Esophagus squamous epithelium (tissue), 5 donors: ENCODE measurements at places on chromosomes 1 and 21. TPM values are rescaled to one million over a fixed set of nuclear protein-coding genes. Genes with fewer than 3 reads are reported as not detected.

DNA sequence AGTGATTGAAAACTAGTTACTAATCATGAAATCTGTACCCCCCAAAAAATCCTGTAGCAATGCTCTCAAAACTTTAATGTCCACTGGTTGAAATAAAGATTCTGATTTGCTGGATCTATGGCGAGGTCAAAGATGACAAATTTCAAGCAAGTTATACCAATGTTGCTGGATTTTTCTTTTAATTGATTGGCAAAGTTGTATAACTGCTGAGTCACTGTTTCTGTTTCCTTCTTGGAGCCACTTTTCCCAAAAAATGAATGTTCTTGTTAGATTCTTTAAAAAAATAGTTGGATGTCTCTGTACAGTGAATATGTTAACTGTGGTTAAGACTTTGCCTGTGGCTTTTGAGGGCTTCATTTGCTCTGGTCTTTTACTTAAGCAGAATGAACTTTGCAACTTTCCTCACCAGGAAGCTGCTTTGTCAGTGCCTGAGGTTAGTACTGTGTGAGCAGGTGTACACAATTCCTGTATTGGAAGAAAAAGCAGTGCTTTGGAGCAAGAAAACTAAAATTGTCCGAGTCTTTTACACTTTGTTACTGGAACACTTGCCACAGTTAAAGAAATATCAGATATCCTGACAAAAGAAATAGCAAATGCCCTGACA is 1211.9 kb downstream of the MRPL39 start:
- H3K36me3 ChIP-seq = no peaks in the 10 kb centered on the region
- no peak overlapping the region for H3K27ac ChIP-seq
- no peak for DNase-seq
- peaks cover 3% of the 10 kb centered on the region for H3K27me3 ChIP-seq
- no peaks in the 10 kb centered on the region for H3K4me1 ChIP-seq

- DNase-seq = no peak
- H3K4me1 ChIP-seq = peaks cover 40% of the 10 kb centered on the region
- H3K4me3 ChIP-seq = no peak overlapping the region
- H3K27me3 ChIP-seq = no peaks in the 10 kb centered on the region
These were observed 57.6 kb downstream of the LDLRAD2 start for GRCh38 chr1:21869620-21870121.

GRCh38 chr1:54241364-54241763 is 41.4 kb downstream of the MRPL37 start:
- no peak overlapping the region for H3K27ac ChIP-seq
- peaks cover 97% of the 10 kb centered on the region for H3K36me3 ChIP-seq
- no peaks in the 10 kb centered on the region for H3K27me3 ChIP-seq
- no peak overlapping the region for H3K4me3 ChIP-seq
- H3K4me1 ChIP-seq = no peaks in the 10 kb centered on the region

- no peak overlapping the region for H3K27ac ChIP-seq
- H3K27me3 ChIP-seq = no peaks in the 10 kb centered on the region
- H3K4me1 ChIP-seq = no peaks in the 10 kb centered on the region
- DNase-seq = no peak
- H3K4me3 ChIP-seq = no peak overlapping the region
These were observed 200.4 kb downstream of the LYPLAL1 start for GRCh38 chr1:219374046-219374566.

DNA sequence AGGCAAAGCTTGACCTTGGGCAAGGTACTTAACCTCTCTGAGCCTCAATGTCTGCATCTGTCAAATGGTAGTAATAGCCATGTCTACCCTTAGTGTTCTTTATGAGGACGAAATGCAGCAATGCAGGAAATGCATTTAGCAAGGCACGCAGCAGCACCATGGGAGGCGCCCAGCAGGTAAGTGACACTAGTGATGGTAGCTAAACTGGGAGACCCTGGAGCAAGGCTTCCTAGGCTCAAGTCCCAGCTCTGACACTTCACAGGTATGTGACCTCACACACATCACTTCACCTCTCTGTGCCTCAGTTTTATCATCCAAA is 289.0 kb downstream of the RRAGC start:
- H3K27ac ChIP-seq = no peak overlapping the region
- no peaks in the 10 kb centered on the region for H3K36me3 ChIP-seq
- DNase-seq = no peak
- H3K4me3 ChIP-seq = no peak overlapping the region
- H3K4me1 ChIP-seq = peaks cover 18% of the 10 kb centered on the region

GRCh38 chr1:81424061-81424460 is 376.7 kb upstream of the ADGRL2 start:
- no peaks in the 10 kb centered on the region for H3K27me3 ChIP-seq
- no peaks in the 10 kb centered on the region for H3K36me3 ChIP-seq
- no peak overlapping the region for H3K27ac ChIP-seq
- no peak for DNase-seq

DNA sequence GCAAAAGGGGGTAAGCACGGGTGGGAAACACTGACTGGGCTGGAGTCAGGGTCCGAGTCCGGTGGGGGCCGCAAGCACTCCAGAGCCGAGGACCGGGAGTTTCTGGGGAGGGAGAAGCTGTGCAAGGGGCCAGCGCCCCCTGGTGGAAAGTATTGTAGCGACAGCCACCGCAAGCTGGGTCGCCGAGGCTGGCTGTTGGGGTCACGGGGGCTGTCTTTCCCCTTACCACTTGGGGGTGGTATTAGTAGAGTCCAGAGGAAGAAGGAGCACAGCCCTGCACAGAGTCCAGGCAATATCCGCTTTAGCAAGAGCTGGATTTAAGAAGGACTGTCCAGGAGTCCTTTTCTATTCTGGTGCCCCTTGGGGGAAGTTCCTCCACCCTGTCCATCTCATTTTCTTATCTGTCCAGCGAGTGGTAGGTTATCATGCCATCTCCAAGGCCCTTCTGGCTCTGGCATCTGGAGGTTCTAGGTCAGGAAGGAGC is 17.9 kb upstream of the ETV3 start:
- no peak overlapping the region for H3K27ac ChIP-seq
- no peak for DNase-seq
- H3K27me3 ChIP-seq = no peaks in the 10 kb centered on the region
- H3K4me3 ChIP-seq = no peak overlapping the region
- no peaks in the 10 kb centered on the region for H3K36me3 ChIP-seq

- DNase-seq = no peak
- no peak overlapping the region for H3K4me3 ChIP-seq
- no peaks in the 10 kb centered on the region for H3K36me3 ChIP-seq
- no peak overlapping the region for H3K27ac ChIP-seq
- peaks cover 6% of the 10 kb centered on the region for H3K4me1 ChIP-seq
These were observed 19.8 kb upstream of the FAM110D start for GRCh38 chr1:26138974-26139558.

GRCh38 chr1:48803474-48803873 is 26.8 kb upstream of the BEND5 start:
- DNase-seq = no peak
- no peak overlapping the region for H3K27ac ChIP-seq
- peaks cover 9% of the 10 kb centered on the region for H3K4me1 ChIP-seq

GRCh38 chr1:183604815-183605214 is 14.6 kb upstream of the NCF2 start:
- no peaks in the 10 kb centered on the region for H3K4me1 ChIP-seq
- H3K4me3 ChIP-seq = no peak overlapping the region
- H3K27me3 ChIP-seq = no peaks in the 10 kb centered on the region
- no peaks in the 10 kb centered on the region for H3K36me3 ChIP-seq
- no peak overlapping the region for H3K27ac ChIP-seq
- DNase-seq = no peak

DNA sequence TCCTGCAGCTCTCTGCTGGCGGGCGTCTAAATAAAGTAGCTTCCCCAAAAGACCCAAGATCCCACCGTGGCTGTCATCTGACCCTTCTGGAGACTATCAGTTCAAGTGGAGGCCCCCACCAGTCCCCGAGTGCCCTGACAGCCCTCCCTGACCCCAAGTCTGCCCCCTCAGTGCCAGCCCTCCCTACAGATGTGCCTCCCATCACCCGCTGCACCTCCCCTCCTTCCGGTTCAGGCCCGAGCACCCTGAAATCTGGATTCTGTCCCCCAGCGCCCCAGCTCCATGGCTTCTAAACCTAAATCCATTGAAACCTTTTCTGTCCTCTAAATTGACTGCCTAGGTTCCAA is 595 bp downstream of the IL10RB start:
- H3K27ac ChIP-seq = peak overlapping the region; percentile 91
- H3K27me3 ChIP-seq = no peaks in the 10 kb centered on the region
- no peaks in the 10 kb centered on the region for H3K36me3 ChIP-seq
- peaks cover 13% of the 10 kb centered on the region for H3K4me1 ChIP-seq

GRCh38 chr1:248838357-248839167 is 538 bp downstream of the ZNF672 start:
- H3K4me3 ChIP-seq = peak overlapping the region; percentile 98
- peak; percentile 53 for DNase-seq
- no peaks in the 10 kb centered on the region for H3K27me3 ChIP-seq
- peaks cover 55% of the 10 kb centered on the region for H3K4me1 ChIP-seq
- H3K27ac ChIP-seq = peak overlapping the region; percentile 100
- no peaks in the 10 kb centered on the region for H3K36me3 ChIP-seq

DNA sequence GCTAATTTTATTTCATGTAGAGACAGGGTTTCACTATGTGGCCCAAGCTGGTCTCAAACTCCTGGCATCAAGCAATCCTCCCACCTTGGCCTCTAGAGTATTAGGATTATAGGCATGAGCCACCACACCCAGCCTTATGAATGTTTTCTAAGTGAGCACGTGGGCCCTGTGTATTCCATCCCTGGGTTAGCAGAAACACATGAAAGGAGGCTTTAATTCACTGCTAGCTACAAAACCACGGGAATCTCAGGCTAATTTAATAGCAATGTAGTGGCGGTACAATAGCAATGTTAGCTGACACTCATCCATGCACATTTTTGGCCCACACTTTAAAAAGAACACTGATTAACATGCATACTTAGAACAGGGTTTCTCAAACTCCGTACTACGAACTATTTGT is 32.0 kb downstream of the VTCN1 start:
- no peak for DNase-seq
- no peak overlapping the region for H3K4me3 ChIP-seq
- H3K27me3 ChIP-seq = no peaks in the 10 kb centered on the region
- no peaks in the 10 kb centered on the region for H3K4me1 ChIP-seq

- no peaks in the 10 kb centered on the region for H3K27me3 ChIP-seq
- no peaks in the 10 kb centered on the region for H3K36me3 ChIP-seq
- no peak for DNase-seq
- peaks cover 58% of the 10 kb centered on the region for H3K4me1 ChIP-seq
- no peak overlapping the region for H3K4me3 ChIP-seq
These were observed 25.2 kb upstream of the EPS8L3 start for GRCh38 chr1:109788695-109789521.

DNA sequence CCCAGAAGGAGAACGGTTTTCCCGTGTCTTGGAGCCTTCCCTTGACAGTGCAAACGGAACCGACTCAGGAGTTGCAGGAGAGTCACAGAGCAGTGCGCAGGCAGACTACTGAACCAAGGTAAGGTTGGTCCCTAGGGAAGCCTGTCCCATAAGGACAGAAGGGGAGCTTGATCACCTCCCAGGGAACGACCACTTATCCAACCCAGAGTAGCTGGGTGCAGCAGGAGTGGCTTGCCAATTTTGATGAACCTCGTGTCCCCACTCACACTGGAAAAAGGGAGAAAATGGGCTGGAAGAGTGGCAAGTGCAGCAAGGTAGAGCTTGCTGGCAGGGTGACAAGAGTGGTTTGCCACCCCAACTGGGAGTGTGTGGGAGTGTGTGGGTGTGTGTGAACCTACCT is 95.1 kb downstream of the LIPI start:
- DNase-seq = no peak
- no peaks in the 10 kb centered on the region for H3K27me3 ChIP-seq
- H3K4me3 ChIP-seq = no peak overlapping the region
- H3K27ac ChIP-seq = no peak overlapping the region
- no peaks in the 10 kb centered on the region for H3K36me3 ChIP-seq

- peaks cover 68% of the 10 kb centered on the region for H3K36me3 ChIP-seq
- no peak overlapping the region for H3K4me3 ChIP-seq
- no peak for DNase-seq
- no peaks in the 10 kb centered on the region for H3K4me1 ChIP-seq
- H3K27me3 ChIP-seq = no peaks in the 10 kb centered on the region
- no peak overlapping the region for H3K27ac ChIP-seq
These were observed 15.8 kb downstream of the PANK4 start for GRCh38 chr1:2510366-2511155.

GRCh38 chr1:221459558-221459957 is 282.3 kb downstream of the DUSP10 start:
- no peak overlapping the region for H3K4me3 ChIP-seq
- no peaks in the 10 kb centered on the region for H3K4me1 ChIP-seq
- no peak for DNase-seq
- no peaks in the 10 kb centered on the region for H3K36me3 ChIP-seq

DNA sequence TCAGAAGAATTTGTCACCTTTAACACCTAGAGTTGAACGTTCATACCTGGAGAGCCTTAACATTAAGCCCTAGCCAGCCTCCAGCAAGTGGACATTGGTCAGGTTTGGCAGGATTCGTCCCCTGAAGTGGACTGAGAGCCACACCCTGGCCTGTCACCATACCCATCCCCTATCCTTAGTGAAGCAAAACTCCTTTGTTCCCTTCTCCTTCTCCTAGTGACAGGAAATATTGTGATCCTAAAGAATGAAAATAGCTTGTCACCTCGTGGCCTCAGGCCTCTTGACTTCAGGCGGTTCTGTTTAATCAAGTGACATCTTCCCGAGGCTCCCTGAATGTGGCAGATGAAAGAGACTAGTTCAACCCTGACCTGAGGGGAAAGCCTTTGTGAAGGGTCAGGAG is 52.3 kb downstream of the UBE4B start:
- no peak for DNase-seq
- no peak overlapping the region for H3K27ac ChIP-seq
- H3K4me1 ChIP-seq = no peaks in the 10 kb centered on the region
- no peaks in the 10 kb centered on the region for H3K36me3 ChIP-seq

- no peaks in the 10 kb centered on the region for H3K27me3 ChIP-seq
- H3K4me1 ChIP-seq = peaks cover 4% of the 10 kb centered on the region
- H3K4me3 ChIP-seq = no peak overlapping the region
- no peak overlapping the region for H3K27ac ChIP-seq
- H3K36me3 ChIP-seq = no peaks in the 10 kb centered on the region
- no peak for DNase-seq
These were observed 140.2 kb upstream of the SGIP1 start for GRCh38 chr1:66393586-66394287.

- peaks cover 36% of the 10 kb centered on the region for H3K4me1 ChIP-seq
- DNase-seq = no peak
- H3K36me3 ChIP-seq = no peaks in the 10 kb centered on the region
- no peaks in the 10 kb centered on the region for H3K27me3 ChIP-seq
- H3K27ac ChIP-seq = peak overlapping the region; percentile 100
These were observed 1.7 kb downstream of the DCAF8 start for GRCh38 chr1:160260406-160261382.

- H3K4me3 ChIP-seq = no peak overlapping the region
- DNase-seq = no peak
- no peaks in the 10 kb centered on the region for H3K27me3 ChIP-seq
These were observed 466.3 kb downstream of the LMO4 start for GRCh38 chr1:87794788-87795614.

MROH9 gene
- not detected for total RNA-seq

FAM72B gene
- total RNA-seq = 3.9 TPM

IFFO2 gene
- total RNA-seq = 25.8 TPM

APCS gene
- not detected for total RNA-seq

S100A5 gene
- not detected for total RNA-seq

HPCAL4 gene
- 0.41 TPM for total RNA-seq

PLA2G4A gene
- 13.0 TPM for total RNA-seq

SPRR2G gene
- not detected for total RNA-seq

KCNA3 gene
- total RNA-seq = 0.34 TPM

RUNX1 gene
- total RNA-seq = 13.6 TPM

OLIG2 gene
- total RNA-seq = not detected

AGT gene
- total RNA-seq = 0.95 TPM

ATAD3C gene
- 0.11 TPM for total RNA-seq

WNT2B gene
- total RNA-seq = 11.5 TPM

RXFP4 gene
- not detected for total RNA-seq

RAB29 gene
- total RNA-seq = 19.3 TPM

LCE2B gene
- not detected for total RNA-seq
